ENCODE measurements at places on chromosomes 16 and 17.

DNA sequence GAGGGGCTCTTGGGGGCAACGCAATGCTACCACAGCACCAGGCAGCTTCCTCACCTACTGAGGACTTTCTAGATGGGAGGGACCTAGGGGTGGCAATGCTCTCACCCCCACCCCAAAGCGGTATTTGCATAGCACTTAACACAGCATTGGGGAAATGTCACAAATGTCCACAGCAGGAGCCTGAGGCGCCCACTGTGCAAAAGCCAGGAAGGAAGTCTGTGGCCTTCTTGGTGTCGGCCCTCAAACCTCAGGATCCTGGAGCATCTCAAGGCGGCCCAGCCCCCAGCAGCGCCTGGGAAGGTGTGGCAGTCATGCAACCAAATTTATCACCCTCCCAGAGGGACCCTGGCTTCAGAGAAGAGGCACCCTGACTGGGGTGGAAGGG, 45.3 kb downstream of the WNT3 start:
- no peak for DNase-seq

GRCh38 chr16:57131351-57131970, 39.1 kb downstream of the CPNE2 start:
- DNase-seq = no peak

- no peak for DNase-seq
Observed at GRCh38 chr16:84015399-84015798, 27.2 kb downstream of the SLC38A8 start.

DNA sequence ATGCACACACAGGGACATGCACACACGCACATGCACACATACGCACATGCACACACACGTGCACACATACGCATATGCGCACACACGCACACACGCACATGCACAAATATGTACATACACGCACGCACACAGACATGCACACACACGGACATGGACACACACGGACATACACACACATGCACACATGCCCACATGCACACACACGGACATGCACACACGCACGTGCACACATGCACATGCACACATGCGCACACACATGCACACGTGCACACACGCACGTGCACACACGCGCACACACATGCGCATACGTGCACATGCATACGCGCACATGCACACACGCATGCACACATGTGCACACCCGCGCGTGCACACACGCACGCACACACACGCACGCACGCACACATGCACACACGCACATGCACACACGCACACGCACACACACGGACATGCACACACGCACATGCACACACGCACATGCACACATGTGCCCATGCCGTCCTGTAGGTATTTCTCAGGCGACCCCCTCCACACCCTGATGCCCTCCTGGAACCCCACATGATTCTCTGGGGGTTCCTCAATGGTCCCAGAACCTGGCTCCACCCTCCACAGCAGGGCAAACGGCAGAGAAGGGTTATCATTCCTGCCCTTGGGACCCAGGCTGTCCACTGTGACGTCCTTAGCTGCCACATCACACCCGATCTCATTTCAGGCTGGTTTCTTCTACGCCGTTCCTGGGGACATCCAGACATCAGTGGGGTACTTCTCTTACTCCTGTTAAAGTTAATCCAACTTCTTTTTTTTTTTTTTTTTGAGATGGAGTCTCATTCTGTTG, 9.6 kb upstream of the RBFOX3 start:
- no peak for DNase-seq

- no peak for DNase-seq
Observed at GRCh38 chr17:68665373-68665772, 64.2 kb upstream of the FAM20A start.

GRCh38 chr17:42179911-42180410, 981 bp downstream of the KCNH4 start:
- no peak for DNase-seq

GRCh38 chr17:27603880-27604794, 26.9 kb upstream of the LGALS9 start:
- DNase-seq = no peak

DNA sequence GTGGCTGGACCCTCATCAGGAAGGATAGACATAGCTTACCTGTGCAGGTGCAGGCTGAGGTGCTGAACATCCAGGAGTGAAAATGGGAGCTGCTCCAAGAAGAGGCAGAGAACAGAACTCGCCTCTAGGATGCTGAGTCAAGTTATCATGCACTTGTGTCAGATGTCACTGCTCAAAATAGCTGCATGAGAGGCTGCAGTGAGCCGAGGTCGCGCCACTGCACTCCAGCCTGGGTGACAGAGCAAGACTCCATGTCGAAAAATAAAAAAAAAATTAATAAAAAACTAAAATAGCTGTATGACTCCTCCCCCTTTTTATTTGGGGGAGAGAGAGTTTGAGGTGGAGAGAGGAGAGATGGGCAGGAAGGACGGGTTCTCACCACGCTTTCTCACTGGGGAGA, 148.8 kb downstream of the FOXL1 start:
- no peak for DNase-seq

- no peak for DNase-seq
Observed at GRCh38 chr17:77286641-77287431, 146.1 kb downstream of the SEC14L1 start.

DNA sequence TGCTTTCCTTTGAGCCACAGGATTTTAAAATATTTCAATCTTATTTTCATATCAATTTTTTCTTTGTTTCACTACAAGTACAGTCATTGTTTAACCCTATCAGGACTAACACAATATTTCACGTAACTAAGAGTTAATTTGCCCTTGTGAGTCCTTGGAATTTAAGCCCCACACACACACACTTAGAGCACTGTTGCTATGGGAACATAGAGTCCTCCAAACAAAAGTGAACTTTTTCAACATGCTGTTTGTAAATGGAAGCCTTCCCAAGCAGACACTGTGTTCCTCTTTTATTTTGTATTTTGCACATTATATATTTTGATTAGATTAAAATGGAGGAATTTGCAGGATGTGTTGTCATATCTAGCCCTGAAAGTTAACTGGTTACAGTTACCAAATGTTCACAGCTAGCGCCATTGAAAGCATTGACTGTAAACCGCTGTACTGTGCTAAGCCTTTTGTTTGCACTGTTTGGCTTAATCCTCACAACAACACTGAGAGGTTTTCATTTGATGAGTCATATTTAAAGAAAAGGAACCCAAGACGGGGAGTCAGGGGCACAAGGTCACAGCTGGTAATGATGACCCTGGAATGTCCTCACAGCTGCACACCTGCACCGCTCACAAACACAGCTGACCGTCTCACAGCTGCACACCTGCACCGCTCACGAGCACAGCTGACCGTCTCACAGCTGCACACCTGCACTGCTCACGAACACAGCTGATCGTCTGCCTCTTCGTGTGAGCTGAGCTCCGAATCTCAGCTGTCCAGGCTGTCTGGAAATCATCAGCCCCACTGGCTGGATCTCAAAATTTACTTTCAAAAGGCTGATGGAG, 6.3 kb downstream of the HSBP1 start:
- DNase-seq = no peak

GRCh38 chr17:41943492-41943891, 13.1 kb downstream of the ODAD4 start:
- DNase-seq = no peak

- peak; percentile 45 for DNase-seq
Observed at GRCh38 chr16:57029161-57030160, 40.1 kb downstream of the NLRC5 start.

GRCh38 chr16:66363211-66363777, 3.2 kb upstream of the CDH5 start:
- no peak for DNase-seq

- DNase-seq = no peak
Observed at GRCh38 chr17:80803451-80804428, 187.9 kb upstream of the CHMP6 start.

GRCh38 chr16:5634666-5635180, 537.1 kb upstream of the EEF2KMT start:
- DNase-seq = no peak

DNA sequence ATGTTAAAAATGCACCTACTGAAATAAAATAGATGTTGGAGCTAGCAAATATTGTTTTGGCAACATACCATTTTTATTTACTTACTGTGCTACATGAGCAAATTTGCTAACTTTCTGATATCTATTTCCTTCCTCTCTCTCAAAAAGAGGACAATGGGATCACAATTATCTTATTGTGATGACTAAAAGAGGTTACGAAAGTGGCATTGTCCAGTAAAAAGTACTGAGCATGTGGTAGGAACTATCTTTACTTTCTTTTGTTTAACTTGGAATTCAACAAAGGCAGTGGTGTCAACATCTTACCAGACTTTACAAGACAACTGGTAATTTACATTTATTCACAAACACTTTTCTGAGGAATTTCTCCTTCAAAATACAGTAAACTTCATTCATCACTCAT, 1542.6 kb upstream of the CDH8 start:
- DNase-seq = no peak

DNA sequence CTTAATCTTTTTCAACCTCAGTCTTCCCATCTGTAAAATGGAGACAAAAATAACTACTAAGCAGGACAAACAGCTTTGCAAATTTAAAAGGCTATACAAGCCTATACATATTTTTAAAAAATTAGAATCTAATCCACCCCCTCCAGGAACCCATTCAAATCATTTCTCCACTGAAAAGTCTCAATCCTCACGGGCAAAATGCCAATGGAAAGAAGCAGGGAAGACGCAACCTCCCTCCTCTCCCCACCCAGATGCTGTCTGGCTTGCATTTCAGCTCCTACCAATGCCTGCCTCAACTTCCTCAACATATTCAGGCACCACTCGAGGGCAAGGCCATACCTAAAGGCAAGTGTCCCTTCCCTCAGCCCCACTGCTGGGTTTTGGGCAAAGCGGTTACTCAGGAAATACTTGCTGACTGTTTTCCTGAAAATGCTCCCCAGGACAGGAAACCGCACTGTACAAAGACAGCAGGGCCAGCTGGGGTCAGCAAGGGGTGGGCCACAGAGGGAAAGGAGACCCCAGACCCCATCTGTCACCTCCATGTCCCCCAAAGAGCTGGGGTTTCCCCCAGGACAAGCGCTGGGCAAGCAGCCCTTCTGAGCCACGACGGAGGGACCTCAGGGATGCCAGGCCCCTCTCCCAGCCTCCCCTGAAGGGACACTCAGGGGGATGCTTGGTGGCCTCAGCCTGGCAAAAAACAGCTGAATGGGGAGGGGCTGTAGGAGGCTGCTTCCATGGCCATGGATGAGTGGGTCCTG, 47.7 kb upstream of the DOC2B start:
- DNase-seq = no peak

- DNase-seq = no peak
Observed at GRCh38 chr16:56986361-56986760, 3.0 kb upstream of the NLRC5 start.

- DNase-seq = no peak
Observed at GRCh38 chr17:8441690-8442089, 6.0 kb downstream of the NDEL1 start.

DNA sequence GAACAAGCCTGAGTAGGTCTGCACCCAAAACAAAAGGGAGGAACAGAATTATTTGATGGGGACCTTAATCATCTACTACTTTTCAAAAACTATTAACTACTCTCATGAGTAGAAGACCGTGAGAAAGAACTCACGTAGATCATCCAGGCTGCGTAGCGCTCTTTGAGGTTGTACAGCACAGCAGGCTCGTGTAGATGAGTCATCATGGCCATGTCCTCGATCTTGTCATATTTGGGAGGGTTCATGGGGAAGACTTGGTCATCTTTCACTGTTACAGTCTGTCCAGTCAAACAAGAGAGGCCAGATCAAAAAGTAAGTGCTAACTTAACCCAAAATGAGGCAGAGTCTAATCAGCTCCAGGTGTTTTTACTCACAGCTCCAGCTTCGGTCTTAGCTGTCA, 2.3 kb downstream of the MYH1 start:
- DNase-seq = no peak

DNA sequence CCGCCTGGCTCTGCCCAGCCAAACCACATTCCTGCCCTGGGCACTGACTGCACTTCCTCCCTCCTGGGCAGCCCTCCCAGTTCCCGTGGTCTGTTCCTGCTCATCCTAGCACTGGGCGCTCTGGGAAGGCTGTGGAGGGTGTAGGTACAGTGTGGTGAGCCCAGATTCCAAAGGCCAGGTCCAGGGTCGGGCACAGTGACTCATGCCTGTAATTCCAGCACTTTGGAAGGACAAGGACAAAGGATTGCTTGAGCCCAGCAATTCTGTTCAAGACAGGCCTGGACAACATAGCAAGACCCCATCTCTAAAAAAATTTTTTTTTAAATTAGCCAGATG, 30.6 kb downstream of the C16orf74 start:
- DNase-seq = no peak

DNA sequence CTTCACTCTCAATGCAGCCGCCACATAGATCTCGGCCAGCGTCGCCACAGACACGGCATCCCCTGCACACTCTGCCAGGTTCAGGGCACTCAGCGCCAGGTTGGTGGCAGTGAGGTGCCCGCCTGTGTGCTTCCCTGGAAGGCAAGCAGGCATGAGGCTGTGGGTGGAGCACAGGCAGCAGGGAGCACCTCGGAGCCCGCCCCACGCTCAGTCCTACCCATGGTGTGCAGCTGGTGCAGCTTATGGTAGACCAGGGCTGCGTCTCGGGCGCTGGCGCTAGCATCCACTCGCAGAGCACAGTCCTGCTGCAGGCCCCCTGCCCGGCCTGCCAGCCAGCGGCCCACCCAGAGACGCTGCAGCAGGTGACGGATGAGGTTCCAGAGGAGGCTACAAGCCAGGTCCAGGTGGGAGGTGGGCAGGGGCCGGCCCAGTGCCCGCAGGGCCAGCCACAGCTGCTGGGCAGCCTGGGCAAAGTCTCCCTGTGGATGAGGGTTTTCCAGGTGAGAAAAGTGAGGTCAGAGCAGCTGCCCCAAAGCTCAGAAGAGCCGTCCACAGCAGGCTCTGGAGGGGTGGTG, 20.5 kb downstream of the SREBF1 start:
- no peak for DNase-seq

DNA sequence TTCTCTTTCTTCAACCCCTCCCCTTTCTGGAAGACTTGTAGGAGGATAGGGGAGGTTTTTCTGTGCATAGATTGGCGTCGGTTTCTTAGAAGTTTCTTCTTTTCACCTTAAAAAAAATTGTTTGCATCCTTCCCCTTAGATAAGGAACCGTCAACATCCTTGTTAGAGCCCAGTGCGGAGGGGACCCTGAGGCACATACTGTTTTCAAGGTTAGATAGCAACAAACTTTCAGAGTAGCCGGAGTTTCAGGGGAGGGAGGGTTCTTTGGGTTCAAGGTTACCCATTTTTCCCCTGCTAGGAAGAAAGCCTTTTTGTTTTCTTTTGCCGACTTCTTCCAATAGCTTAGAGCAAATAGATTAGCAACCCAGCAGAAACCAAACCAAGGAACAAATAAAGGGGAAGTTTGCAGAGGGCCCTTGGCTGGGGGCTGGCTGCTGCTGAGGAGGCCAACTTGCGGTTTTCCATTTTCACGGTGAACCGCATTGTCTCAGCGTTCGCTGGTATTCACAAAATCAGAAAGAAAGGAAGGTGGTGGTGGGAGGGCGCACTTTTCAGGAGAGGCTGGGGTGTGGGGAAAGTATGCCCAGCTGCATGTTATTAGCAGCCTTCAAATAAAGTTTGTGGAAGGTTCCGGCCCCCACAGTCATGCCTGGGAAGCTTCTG, 28.8 kb downstream of the MSI2 start:
- peak; percentile 44 for DNase-seq

GRCh38 chr17:49287481-49287880, 56.9 kb upstream of the PHOSPHO1 start:
- DNase-seq = no peak

GRCh38 chr16:70699696-70700095, 13.8 kb upstream of the MTSS2 start:
- no peak for DNase-seq

- no peak for DNase-seq
Observed at GRCh38 chr17:76080768-76081287, 1.8 kb downstream of the ZACN start.

GRCh38 chr16:10497132-10498101, 83.0 kb downstream of the EMP2 start:
- no peak for DNase-seq

All from CD4-positive, alpha-beta T cell treated with Interleukin-4 for 4 hours (primary cell).